ENCODE measurements at places on chromosomes 13 and 19.

- no peak for DNase-seq
Measured at GRCh38 chr13:65600702-65601101, 1629.4 kb downstream of the PCDH9 start.

GRCh38 chr13:80654638-80655249 lies 313.8 kb upstream of the SPRY2 start:
- DNase-seq, result no peak

DNA sequence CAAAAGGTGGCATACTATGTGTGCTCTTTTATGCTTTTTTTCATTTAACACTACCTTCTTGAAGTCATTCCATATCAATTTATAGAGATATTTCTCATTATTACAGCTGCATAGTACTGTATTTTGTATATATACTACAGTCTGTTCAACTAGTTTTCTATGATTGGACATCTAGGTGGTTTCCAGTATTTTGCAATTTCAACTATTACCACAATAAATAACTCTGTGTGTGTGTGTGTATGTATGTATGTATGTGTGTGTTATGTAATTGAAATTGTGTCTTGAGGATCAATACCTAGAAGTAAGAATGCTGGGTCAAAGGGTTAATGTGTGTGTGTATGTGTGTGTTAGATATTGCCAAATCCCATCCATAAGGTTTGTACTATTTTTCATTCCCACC lies 7.0 kb downstream of the LPAR6 start:
- DNase-seq, result no peak

GRCh38 chr13:46515803-46516202 lies 37.2 kb upstream of the LRCH1 start:
- DNase-seq, result no peak

All from LoVo (cell line).